Fibroblast of skin of scalp (primary cell): ENCODE measurements at places on chromosomes 16 and 17.

- no peak for DNase-seq
These were observed 426.3 kb downstream of the ZFHX3 start for GRCh38 chr16:72621651-72622050.

DNA sequence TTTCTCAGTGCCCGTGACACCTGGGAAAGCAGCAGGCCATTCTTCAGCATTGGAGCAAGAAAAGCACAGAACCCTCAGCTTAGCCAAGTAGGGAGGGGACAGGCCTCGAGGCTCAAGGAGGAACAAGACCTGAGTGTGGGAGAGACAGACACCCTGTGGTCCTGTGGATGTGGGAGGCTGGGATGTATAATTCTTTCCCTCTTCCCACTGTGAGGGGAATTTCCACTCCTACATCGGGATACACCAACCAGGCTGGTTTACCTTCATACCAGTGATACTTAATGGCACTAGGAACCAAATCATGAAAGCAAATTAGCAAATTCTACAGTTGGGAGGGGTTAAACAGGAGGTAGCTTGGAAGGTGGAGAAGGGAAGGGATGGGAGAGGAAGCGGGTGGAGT lies 41.7 kb downstream of the LYRM1 start:
- no peak for DNase-seq

GRCh38 chr17:81003711-81004475 lies 12.3 kb downstream of the CHMP6 start:
- no peak for DNase-seq

GRCh38 chr17:55344514-55344997 lies 77.1 kb downstream of the MMD start:
- DNase-seq = no peak

- DNase-seq = no peak
These were observed 123.6 kb downstream of the OR1D5 start for GRCh38 chr17:2939714-2940351.

DNA sequence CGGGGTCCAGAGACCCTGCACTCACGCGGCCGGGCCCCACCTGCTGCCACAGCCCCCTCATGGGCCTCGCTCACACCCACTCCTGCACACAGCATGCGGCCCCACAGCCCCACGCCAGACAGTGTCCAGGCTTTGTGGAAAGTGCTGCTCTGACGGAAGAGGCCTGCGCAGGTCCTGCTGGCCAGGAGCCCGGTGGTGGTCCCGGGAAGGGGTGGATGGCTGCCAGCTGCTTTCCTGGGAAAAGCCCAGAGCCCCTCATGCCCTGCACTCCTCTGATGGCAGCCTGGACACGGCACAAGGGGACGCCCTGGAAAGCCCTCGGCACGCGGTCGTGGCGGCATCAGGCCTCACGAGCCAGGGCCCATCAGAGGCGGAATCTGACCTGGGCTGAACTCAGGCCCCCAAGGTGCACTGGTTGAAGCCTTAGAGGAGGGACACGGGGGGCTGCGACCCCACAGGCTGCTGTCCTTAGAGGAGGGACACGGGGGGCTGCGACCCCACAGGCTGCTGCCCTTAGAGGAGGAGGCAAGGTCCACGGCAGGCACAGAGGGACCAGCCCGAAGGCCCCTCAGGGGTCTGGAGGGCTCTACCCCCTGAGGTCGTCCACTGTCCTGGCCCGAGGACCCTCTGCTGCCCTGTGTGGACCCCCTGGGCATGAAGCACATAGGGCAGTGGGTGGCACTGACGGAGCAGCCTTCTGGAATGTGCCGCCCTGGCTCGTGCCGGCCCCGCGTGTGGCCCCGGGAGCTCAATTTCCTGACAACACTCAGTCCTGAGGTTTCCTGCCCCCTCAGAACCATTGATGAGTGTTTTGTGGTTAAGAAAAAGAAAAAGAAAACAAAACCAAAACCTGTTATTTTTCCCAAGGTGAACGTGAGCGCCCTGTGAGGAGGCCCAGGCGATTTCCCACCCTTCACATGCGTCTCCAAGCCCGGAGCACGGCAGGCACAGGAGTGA lies 22.1 kb downstream of the SOX8 start:
- DNase-seq = no peak

DNA sequence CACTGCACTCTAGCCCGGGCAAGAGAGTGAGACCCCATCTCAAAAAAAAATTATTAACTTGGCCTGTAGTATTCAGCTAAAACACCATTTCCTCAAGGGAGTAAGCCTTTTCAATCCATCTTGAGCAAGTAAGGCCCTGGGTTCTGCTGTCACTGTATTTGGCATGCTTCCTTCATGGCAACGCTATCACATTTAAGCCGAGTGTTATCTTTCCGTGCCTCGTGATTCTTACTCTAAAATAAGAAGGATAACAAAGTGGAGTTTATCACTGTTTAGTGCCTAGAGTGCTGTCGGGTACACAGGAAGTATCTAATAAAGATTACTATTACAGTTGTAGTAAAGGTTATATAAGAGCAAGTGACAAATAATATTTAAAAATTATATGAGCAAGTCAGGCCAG lies 8.8 kb downstream of the VPS53 start:
- DNase-seq = no peak

DNA sequence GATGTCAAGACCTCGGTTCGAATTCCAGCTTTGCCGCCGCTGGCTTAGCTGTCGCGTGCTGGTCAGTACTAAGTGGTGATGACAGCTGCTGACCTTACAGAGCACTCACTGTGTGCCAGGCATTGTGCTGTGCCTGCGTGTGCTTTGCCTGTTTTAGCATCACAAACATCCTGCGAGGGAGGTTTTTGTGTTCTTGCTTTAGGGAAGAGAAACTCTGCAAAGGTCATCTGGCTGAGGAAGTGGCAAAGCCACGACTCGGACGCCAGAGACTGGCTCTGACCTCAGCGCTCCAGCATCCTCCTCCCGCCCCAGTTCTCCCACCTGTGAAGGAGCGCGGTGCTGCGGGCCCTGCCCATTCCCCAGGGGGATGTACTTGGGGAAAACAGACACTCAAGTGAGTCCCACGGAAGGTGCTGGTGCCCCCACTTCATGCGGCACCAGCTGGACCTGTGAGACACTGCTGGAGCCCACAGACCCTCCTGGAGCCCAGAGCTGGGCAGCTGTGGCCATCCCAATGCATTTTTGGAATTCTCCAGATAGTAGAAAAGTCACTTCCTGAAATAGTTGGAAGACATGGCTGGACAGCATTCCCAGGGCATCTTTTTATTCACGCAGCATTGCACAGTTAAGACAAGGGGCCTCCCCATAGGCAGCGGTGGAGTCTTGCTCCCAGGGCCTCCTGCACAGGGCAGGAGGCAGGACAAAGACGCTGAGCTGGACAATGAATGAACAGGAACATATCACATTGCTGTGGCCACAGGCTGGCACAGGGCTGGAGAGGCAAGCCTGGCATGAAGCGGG lies 20.0 kb upstream of the HERPUD1 start:
- DNase-seq = peak; percentile 70

GRCh38 chr17:57622683-57623433 lies 122.2 kb downstream of the CCDC182 start:
- DNase-seq = peak; percentile 65

DNA sequence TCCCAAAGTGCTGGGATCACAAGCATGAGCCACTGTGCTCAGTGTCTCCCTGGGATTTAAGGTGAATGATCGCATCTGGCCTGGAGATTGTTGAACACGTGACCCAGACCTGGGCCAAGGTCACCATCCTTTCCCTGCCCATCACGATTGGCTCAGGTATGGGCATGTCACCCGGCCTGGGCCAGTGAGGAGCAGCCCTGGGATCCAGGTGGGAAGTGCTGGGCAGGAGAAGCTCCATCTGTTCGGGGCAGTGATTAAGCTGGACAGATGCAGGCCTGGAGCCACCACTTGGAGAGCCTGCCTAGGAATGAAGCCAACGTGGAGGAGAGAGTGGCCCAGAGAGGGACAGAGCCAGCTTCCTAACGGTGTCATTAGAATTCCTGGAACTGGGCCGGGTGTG lies 6.8 kb downstream of the LAT start:
- DNase-seq = no peak

GRCh38 chr17:45230787-45231480 lies 9.2 kb downstream of the FMNL1 start:
- DNase-seq = peak; percentile 43

DNA sequence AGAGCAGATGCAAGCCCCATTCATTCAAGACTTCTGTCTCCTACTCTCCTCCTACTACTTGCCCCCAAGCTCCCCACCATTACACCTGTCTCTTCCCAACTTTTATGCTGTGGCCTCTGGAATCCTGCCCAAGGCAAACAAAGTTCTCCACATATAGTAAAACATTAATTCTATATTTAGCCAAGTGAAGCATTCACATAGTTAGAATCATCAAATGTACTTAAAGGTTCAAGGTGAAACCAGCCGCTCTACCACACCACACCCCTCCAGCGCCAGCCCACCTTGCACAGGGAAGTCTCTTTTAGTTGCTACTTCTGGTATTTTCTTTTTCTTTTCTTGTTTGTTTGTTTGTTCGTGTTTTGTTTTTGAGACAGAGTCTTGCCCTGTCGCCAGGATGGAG lies 25.4 kb upstream of the GUCY2D start:
- DNase-seq = no peak

- DNase-seq = no peak
These were observed 12.9 kb downstream of the SCNN1G start for GRCh38 chr16:23195366-23195978.

DNA sequence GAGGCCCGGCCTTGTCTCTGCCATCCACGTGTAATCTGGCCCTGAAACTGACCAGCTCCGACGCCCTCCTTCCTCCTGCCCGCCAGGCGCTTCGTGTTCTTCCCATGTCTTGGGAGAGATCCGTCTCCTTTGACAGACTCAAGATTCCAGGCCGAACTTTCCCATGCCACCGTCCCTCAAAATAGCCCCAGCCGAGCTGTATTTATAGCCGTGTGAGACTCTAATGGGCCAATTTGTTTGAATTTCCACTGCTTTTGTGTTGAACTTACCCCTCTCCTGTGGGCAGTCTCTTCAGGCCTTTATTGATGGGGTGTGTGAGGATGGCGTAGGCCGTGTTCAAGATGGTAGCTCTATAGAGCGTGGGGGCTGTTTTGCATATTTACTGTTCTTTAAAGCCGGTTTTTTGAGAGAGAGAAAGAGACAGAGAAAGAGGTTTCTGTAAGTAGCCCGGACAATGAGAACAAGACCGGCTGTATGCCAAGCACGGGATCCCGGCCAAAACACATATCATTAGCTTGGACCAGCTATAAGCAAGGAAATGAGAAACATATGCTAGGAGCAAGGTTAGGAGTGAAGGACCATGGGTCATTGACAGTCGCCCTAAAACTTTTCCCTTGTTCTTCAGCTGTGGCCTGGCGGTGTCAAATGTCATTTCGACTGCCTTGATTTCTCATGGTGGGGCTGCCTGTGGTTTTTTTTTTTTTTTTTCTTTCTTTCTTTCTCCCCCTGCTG lies 124.5 kb upstream of the ZFHX3 start:
- DNase-seq = peak; percentile 95

DNA sequence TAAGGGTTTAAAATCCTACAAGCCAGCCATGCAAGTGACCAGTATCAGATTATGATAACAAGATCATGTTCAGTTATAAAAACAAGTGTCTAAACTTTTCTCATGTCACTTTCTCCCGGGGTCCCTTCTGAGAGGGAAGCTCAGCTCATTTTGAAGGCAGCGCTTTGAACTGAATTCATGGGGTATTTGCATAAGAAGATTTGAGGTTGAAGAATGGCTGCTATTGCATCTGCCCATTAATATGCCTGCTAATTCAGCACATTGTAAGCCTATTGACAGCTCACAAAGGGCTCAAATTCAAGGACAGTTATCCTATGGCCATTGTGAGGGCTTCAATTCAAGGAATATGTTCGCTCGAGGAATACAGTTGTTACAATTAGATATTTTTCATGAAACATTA lies 290.2 kb upstream of the IRX3 start:
- DNase-seq = no peak

GRCh38 chr17:50199211-50199802 lies 2.1 kb downstream of the COL1A1 start:
- DNase-seq = peak; percentile 77

DNA sequence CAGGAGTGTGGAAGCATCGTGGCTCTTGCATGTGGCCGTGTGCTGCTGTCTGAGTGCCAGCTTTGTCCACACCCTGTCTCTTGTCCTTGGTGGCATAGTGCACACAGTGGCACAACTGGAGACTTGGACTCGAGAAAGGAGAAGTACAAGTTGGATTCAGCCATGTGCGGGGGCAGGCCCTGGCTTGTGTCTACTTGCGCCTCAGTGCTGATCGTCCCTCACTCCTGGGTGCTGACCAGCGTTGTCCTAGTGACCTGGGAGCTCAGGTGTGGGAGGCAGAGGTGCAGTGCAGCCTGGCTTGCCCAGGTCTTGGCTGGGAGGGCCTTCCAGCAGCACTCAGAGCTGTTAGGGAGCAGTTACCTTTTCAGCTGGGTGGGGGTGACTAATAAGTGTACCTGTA lies 20.6 kb downstream of the MPRIP start:
- DNase-seq = no peak

GRCh38 chr17:31425282-31426040 lies 34.0 kb downstream of the RAB11FIP4 start:
- no peak for DNase-seq

GRCh38 chr17:45689451-45689850 lies 94.7 kb upstream of the CRHR1 start:
- no peak for DNase-seq

GRCh38 chr17:30278032-30278431 lies 13.7 kb downstream of the BLMH start:
- DNase-seq = peak; percentile 21

DNA sequence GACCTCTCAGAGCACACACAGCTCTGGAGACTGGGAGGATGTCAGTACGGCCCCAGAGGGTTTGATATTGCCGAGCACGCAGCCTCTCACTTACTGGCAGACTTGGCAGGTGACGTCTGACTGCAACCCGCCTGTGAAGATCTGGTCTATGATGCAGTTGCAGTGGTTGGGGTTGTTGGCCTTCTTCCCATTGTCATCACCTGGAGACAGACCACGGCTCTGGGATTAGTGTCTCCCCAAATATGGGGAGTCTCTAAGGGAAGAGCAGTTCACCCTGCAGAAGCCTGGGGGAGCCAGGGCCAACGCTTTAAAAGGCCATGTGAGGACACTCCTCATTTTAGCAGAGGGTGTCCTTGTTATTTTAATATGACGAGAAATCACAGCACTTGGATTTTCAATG lies 30.1 kb downstream of the USP22 start:
- no peak for DNase-seq

- peak; percentile 2 for DNase-seq
These were observed 479.8 kb upstream of the GOT2 start for GRCh38 chr16:59213952-59214351.

DNA sequence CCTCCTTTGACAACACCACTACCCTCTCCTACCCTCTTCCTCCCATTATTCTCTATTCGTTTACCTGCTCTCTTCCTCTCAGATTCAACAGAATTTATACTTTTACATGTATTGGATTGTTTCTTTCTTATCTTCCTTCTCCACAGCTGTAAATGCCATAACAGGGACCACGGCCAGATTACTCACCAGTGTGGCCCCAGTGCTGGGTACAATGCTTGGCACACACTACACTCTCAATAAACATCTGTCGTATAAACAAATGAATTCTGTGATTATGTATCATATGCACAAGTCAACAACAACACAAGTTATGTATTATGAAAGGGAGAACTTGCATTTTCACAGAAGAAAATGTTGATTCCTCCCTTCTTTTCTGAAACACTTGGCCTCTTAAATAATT lies 20.0 kb downstream of the AARSD1 start:
- DNase-seq = no peak

- no peak for DNase-seq
These were observed 71.0 kb downstream of the MSI2 start for GRCh38 chr17:57327176-57327970.

- DNase-seq = no peak
These were observed 38.4 kb downstream of the TSC2 start for GRCh38 chr16:2086106-2086742.

- DNase-seq = no peak
These were observed 149.0 kb downstream of the CCDC182 start for GRCh38 chr17:57595947-57596695.

- DNase-seq = no peak
These were observed 35.2 kb upstream of the ATP2C2 start for GRCh38 chr16:84332975-84333684.
